Cerebellum (tissue), 4 donors: ENCODE measurements at places on chromosomes 4 and X. TPM values are rescaled to one million over a fixed set of nuclear protein-coding genes. Genes with fewer than 3 reads are reported as not detected.

USP17L15 gene
- total RNA-seq: not detected

LRIT3 gene
- total RNA-seq: 0.36 TPM

PNMA3 gene
- 8.1 TPM for total RNA-seq

TDO2 gene
- total RNA-seq: not detected

CXorf65 gene
- total RNA-seq: not detected

PI4K2B gene
- 6.8 TPM for total RNA-seq

WWC2 gene
- total RNA-seq: 50.1 TPM

BANK1 gene
- total RNA-seq: 0.54 TPM

NMU gene
- total RNA-seq: 4.3 TPM

JAKMIP1 gene
- total RNA-seq: 10.7 TPM

DKK2 gene
- 3.9 TPM for total RNA-seq

SUPT20HL1 gene
- total RNA-seq: not detected

ASB12 gene
- total RNA-seq: 0.54 TPM
